ENCODE measurements at places on chromosomes 7 and 10.

DNA sequence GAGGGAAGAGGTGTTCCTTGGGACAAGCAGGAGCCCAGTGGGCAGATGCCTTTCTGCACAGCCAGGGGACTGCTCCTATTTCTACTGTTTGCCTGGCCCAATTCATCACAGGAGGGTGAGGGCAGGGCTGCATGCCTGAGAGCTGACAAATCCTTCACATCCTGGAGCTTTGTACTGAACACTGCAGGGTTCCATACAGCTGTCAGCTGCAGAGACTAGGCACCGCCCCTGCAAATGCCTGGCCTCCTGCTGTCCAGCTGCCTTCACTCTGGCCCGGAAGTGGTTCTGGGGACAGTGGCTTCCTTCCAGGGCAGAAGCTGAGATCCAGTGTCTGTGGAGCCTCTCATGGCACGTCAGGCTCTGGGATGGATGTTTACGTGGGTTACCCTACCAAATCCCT lies 470.7 kb downstream of the DNAJB6 start:
- no peaks in the 10 kb centered on the region for H3K4me1 ChIP-seq
- H3K4me3 ChIP-seq = no peak overlapping the region
- H3K27me3 ChIP-seq = no peaks in the 10 kb centered on the region
- no peaks in the 10 kb centered on the region for H3K36me3 ChIP-seq
- no peak for DNase-seq
- H3K27ac ChIP-seq = no peak overlapping the region

DNA sequence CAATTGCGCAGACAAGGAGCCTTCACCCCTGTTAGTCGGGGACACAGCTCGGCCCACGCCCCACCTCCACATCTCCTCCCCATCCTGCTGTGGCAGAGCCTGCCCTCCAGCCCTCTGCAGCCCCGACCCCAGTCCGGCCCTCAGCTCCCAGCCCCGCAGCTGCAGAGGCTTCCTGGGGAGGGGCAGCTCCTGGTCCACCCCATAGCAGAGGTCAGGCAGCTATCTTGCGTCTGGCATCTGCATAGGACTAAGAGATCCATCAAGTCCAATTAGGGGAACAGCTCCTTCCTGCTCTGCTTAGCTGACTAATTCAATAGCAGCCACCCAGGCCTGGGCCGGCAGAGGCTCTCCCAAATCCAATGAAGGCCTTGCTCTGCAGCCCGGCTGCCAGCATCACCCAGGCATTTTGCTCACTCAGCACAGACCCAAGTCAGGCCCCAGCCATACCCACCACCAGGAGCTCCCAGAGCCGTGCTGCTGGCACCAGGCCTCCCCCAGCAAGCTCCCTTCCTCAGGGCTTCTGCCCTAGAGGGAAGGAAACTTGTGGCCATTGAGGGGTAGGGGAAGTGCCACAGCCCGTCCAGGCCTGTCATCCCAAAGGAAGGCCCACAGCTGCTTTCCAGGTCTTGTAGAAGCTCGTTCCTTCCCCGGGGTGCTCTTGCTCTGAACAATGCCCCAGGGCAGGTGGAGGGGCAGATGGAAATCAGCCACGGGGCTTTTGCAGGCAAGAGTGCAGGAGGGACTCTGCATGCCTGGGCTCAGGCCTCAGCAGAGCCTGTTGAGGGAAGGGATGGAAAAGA lies 106.2 kb upstream of the RET start:
- H3K4me1 ChIP-seq = peaks cover 47% of the 10 kb centered on the region
- H3K36me3 ChIP-seq = no peaks in the 10 kb centered on the region
- H3K27ac ChIP-seq = peak overlapping the region; percentile 36
- no peak overlapping the region for H3K4me3 ChIP-seq
- DNase-seq = peak; percentile 26

DNA sequence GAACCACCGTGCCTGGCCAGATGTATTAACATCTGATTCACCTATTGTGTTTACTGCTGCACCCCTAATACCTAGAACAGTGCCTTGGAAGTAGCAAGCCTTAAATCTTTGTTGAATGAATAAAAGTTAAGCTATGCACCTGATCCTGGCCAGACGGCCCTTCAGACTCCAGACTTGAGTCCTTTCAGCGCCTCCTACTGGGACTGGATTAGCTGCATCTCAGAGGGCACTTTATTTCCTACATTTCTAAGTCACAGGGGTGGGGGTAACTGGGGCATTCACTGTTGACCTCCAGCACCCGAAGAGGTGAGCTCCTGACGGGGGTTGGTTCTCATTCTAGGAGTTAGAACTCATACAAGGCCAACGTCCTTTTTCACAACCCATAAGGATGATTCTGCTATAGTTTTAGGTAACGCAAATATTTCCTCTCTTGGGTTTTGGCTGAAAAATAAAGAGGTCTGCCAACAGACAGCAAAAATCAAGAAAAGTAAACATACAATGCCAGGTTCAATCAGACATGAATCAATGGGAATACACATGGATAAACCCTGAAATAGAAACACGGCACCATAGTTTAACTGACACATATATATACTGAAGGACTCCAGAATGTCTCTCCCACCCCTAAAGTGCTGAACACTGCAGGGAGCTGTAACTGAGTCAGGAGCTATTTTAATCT lies 48.0 kb upstream of the DLG5 start:
- H3K4me3 ChIP-seq = no peak overlapping the region
- H3K4me1 ChIP-seq = no peaks in the 10 kb centered on the region
- DNase-seq = no peak
- no peaks in the 10 kb centered on the region for H3K27me3 ChIP-seq
- H3K36me3 ChIP-seq = peaks cover 40% of the 10 kb centered on the region

DNA sequence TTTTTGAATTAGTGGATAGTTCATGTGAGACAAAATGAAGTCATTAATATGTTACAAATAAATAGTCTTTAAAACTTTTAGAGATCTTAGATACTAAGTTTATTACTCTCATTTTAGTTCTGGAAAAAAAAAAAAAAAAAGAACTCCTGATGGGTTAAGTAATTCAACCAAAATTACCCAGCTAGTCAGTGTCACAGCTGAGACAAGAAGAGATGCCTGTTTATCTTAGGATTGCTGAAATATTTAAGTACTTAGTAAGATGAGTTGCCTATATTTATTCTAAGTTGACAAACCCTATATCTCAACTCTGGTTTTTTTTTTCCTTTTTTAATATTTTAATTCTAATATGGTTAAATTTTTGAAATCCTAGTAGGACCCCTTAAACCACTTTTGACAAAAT lies 781.0 kb upstream of the LRRN3 start:
- no peaks in the 10 kb centered on the region for H3K4me1 ChIP-seq
- no peaks in the 10 kb centered on the region for H3K27me3 ChIP-seq
- DNase-seq = no peak
- no peak overlapping the region for H3K27ac ChIP-seq
- H3K4me3 ChIP-seq = no peak overlapping the region

GRCh38 chr10:15258255-15258654 lies 89.8 kb upstream of the NMT2 start:
- no peaks in the 10 kb centered on the region for H3K36me3 ChIP-seq
- H3K4me1 ChIP-seq = no peaks in the 10 kb centered on the region
- no peak overlapping the region for H3K27ac ChIP-seq

DNA sequence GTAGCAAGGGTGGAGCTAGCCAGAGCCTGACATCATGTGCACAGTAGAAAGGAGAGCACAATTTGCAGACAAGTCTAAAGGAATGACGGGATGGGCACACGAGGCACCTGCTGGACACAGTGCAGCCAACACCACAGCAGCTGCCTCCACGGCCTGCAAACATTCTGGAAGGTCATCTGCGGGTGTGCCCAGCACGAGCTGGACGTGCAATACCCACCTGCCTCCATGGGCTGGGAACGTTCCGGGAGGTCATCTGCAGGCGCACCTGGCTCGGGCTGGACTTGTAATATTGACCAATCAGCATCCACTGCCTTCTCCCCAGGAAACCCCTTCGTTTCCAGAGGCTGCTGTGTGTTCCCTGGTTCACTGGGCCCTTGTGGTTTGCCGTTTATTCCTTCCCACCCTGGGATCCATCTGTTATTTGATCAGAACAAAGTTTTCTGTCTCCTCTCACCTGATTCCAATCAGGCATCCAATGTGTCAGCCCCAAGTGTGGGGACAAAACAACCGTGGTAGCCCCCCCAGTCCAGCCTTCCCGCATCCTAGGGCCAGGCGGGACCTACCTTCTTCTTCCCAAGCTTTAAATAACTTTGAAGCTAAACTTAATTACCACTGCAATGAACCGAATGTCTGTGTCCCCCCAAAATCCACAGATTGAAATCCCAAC lies 243.4 kb upstream of the PPP2R2D start:
- no peaks in the 10 kb centered on the region for H3K4me1 ChIP-seq
- H3K36me3 ChIP-seq = no peaks in the 10 kb centered on the region
- H3K4me3 ChIP-seq = no peak overlapping the region
- no peak for DNase-seq

DNA sequence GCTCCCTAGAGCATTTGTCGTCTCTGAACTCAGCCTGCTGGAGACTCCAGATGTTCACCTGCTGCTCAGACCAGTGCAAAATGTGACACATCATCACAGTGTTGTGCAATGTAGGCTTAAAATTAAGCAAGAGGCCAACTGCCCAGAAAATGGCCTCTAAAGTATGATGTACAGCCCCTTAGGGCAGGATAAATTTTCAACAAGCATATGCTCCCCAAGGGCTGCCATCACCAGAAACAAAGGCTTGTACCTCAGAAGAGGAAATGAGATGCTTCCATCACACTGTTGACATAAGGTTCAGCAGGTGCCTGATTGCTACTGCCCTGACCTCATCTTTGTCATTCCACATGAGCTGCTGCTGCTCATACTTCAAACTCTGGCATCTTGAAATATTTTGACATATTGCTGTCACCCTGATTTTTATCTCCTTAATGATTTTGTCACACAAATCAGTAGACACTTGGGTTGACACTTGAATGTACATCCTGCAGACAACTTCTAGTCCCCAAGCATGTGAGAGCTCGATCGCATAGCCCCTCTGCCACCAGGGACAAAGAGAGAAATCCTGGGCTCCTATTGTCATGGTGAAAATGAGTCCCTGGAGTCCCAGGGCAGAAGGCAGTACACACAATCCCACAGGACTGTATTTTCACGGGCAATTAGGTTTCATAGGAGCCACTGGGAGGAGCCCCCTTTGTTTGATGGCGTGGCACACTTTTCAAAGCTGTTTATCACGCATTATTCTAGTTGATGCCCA lies 219.7 kb upstream of the STK17A start:
- no peaks in the 10 kb centered on the region for H3K27me3 ChIP-seq
- H3K27ac ChIP-seq = no peak overlapping the region
- H3K4me1 ChIP-seq = no peaks in the 10 kb centered on the region
- H3K36me3 ChIP-seq = no peaks in the 10 kb centered on the region
- peak; percentile 4 for DNase-seq

DNA sequence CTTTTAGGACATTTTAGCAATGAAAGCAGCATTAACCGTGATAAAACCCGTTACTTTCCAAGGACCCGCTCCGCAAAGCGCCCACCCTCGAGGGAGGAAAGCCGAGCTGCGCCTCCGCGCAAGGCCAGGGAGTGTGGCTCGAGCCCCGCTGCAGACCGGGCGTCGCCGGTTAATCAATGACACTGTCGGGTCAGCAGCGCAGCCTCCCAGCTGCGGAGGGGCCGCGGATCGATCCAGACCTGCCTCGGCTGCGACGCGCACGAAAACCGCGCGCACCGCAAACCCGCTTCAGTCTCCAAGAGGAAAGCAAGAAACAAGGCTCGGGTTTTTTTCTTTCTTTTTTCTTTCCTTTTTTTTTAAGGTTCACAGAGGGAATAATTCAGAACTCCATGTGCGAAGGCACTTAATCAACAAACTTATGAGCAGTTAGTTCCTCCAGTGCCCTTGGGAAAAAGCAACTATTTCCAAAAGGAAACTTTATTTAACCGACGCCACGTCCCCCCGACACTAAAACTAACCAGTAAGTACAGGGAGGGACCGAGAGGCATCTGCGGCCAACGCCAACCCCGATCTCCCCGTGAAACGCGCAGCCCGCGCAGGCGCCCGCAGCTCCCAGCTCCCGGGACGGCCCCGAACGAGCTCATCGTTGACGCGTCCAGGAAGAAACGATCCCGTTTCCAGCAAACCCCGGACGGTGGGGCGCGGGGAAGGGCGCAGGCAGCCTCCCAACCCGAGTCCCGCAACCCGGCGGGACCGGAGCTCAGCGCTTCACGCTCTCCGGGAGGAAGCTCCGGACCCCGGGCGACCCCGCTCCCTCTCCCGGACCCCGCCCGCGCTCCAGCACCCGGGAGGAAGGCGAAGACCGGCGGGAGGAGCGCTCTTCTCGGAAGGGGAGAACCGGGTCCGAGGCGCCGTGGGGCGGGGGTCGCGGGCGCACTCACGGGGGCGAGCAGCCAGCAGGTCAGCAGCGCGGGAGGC lies 598 bp downstream of the VIPR2 start:
- H3K4me3 ChIP-seq = no peak overlapping the region
- H3K36me3 ChIP-seq = no peaks in the 10 kb centered on the region
- no peaks in the 10 kb centered on the region for H3K4me1 ChIP-seq
- no peak for DNase-seq
- H3K27ac ChIP-seq = no peak overlapping the region

DNA sequence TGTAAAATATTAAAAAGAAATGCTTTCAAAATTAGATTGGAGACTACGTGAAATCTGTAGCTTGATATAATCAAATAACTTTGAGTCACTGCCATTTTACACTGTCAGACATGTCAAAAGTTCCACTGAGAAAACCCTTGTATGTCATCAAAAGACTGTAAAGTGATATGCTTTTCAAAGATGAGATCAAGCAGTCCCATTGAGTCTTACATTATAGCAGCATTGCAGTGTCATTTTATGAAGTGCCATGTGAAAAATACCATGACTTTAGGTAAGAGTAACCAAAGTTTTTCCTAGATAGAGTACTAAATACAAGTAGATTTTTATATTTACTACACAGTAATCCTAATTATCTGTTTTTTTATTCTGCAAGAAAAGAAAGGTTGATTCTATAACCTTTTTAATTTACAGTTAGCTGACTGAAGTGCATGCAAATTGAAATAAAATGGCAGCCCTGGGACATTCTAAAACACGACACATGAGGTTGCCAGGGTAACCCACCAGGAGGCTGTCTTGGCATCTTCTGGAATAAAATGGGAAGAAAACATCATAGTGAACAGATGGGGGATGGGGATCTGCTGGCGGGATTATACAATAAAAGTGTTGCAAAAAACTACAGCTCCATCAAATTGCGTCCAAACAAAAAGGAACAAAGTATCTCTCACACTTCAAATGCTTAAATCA lies 91.3 kb upstream of the TMEM106B start:
- no peak overlapping the region for H3K27ac ChIP-seq
- H3K4me3 ChIP-seq = no peak overlapping the region
- no peaks in the 10 kb centered on the region for H3K36me3 ChIP-seq
- H3K27me3 ChIP-seq = no peaks in the 10 kb centered on the region
- H3K4me1 ChIP-seq = no peaks in the 10 kb centered on the region

DNA sequence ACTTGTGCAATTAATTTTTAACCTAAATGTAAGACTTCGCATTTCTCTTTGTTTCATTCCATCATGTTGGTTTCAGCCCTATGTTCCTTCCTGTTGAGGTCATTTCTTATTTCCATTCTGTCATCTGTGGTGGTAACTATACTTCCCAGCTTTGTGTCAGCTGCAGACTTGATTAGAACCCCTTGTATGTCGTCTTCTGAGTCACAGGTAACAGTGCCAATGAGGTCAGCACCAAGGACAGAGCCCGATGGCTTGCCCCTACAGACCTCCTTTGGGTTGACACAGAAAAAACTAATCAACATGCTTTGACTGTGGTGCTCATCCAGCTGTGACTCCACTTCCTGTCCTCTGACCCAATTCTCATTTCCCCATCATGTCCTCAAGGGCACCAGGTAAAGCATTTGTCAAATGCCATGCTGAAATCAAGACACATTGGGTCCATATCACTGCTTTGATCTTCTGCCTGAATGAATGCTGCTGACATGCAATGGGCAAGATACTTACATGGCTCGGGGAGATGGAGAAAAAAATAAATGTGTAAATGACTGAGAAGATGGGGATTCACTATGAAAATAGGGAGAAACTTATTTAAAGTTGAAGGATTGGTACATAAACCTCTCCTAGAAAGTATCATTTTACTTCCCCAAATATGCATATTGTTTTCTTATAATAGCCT lies 25.6 kb upstream of the CRTAC1 start:
- H3K4me3 ChIP-seq = no peak overlapping the region
- no peak overlapping the region for H3K27ac ChIP-seq
- no peaks in the 10 kb centered on the region for H3K4me1 ChIP-seq
- H3K36me3 ChIP-seq = no peaks in the 10 kb centered on the region
- DNase-seq = no peak
